ENCODE measurements at places on chromosomes 6 and 20.
A peak's percentile ranks its signal among the peaks of the same experiment; 100 is the strongest.

DNA sequence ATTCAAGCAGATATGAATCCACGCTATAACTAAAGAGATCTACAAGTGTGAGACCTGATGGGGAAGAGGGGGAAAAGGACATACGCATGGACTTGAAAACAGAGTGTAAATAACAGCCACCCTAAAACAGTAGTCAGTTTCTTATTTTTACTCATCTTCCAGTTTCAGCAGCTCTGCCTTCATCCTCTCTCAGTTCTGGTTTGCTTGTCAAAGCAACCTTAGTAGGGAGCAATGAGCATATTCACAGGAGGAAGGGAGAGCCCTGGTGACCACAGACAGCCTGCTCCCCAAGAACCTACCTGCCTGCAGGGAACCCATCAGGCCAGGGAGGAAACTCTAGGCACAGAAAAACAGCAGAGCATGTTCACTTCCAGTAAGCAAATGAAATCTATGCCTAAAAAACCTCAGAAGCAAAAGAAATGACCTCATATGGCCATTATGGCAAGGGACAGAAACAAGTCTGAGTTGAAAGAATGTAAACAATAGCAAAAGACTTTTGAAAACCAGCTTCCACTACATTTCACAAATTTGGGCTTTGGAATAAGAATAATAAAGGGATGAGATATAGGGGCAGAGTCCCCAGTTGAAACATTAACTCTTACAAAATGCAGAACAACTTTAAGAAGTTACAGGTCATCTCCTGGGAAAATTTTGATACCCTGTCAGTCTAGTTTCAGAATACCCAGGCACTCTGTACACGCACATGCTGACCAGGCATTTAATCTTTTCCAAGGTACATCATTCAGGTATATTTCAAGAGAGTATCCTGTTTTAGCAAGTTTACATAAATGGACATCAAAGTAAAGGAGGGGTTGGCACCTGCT is 120.8 kb upstream of the BCLAF1 start:
- no peak for DNase-seq

GRCh38 chr20:62642051-62642665 is at the start of gene SLCO4A1:
SLCO4A1 (plus strand) TSS chr20:62642503; CDS start chr20:62656455, 13,952 bp downstream.
- DNase-seq: peak; percentile 95

DNA sequence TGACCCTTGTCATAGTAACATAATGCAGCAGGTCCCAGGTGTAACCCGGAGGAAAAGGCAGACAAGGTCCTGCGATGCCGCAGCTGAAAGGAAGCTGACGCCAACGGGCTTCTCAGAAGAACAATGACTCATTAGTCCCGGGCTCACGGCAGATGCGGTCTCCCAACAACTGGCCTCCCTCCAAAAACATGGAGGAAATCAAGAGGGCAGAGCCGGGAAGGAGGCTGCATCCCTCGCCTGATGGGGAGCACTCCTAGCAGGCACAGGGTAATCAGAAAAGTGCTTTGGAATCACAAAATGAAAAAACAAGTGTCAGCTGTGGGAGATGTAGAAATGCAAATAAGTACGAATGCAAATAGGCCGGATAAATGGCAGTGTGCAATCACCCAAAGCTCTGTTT is 165.2 kb upstream of the AGPAT4 start:
- peak; percentile 94 for DNase-seq

DNA sequence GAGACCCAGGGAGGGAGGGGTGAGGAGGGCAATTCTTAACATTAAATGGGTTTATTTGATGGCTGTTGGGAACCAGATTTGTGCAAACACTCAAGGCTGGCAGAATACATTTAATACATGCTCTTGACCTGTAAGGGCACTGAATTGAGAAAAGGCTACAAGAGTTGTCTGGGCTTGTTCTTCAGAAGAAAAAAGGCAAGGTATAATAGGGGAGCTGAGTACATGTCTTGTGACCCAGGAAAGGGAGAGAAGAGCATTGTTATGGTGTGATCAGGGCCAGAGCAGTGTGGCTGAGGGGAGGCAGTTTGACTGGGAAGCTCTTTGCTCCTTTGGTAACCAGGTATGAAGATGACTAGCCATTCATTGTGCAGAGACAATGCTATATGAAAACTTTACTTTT is 18.9 kb downstream of the KLHL31 start:
- no peak for DNase-seq

Data from posterior cingulate gyrus (tissue), 11 donors.